ENCODE measurements at places on chromosomes 7 and 10.

- DNase-seq, result peak; percentile 81
Observed at GRCh38 chr7:67625257-67625737, 628.7 kb downstream of the TYW1 start.

- DNase-seq, result no peak
Observed at GRCh38 chr10:95861386-95861785, 46.4 kb upstream of the CC2D2B start.

DNA sequence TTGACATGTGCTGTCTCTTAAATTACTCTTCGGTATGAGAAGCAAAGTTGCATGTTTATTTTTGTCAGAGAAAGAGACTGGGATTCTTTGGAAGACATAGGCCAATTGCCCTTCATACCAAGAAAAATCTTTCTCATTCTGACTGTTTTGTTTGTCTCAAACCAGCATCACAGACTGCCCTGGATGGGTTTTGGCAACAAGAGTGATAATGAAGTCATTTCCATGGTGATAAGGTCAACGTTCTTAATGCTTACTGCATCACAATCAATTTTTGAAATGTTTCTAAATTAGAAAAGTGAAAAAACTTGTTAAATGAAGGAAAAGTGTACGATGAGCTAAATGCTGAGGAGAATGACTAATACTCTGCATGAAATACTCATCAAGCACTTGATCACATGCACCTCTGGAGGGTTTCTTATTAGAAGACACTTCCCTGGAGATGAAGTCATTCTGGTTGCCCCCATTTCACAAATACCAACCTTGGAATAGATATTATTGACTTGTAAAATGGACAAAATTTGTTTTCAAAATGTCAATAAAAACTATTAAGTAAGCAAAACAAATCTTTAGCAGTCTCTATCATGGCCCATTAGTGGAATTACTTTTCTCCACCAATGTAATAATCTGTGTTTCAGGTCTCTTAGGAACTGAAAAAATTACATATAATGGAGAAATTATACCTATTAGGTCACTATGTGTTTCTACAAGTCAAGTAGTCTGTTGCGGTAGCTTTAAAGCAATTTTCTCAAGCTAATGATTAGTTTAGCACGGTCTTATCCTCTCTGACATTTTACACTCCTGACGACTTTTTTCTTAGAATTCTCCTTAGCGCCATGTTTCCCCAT is 19.9 kb upstream of the SEC61G start:
- no peak for DNase-seq

GRCh38 chr10:58479045-58479444 is 33.6 kb upstream of the BICC1 start:
- peak; percentile 16 for DNase-seq

DNA sequence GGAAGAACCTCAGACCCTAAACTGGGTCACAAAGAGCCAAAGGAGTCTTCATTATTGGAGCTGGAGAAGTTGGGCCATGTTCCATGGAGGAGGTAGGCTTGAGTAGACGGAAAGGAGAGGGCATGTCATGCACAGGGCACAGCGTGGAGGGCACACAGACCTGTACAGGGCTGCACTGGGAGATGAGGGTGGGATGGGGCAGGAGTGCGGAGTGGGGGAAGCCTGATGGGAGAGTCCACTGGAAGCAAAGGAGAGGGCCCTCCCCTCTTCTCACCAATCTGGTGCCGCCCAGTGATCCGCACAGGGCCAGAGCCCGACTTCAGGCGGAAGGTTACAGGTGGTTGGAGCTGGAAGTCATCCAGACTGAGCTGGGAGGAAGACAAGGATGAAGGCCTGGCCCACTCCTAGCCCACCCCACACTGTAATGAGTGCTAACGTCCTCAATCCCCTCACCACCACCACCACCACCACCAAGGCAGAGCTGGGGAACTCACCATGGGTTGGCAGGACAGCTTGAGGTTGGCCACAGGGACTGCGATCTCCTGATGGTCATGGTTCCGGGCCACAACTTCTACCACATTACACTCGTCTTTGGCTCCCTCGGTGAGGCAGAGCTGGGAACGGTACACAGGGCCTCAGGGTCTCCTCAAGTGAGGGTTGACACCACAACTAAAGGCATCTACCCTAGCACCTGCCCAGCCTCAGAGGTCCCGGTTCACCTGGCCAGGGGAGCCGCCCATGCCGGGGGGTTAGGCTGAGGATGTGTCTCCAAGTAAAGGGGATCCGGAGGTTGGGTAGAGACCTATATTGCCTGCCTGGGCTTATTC is 1.0 kb downstream of the NPM3 start:
- DNase-seq, result no peak

DNA sequence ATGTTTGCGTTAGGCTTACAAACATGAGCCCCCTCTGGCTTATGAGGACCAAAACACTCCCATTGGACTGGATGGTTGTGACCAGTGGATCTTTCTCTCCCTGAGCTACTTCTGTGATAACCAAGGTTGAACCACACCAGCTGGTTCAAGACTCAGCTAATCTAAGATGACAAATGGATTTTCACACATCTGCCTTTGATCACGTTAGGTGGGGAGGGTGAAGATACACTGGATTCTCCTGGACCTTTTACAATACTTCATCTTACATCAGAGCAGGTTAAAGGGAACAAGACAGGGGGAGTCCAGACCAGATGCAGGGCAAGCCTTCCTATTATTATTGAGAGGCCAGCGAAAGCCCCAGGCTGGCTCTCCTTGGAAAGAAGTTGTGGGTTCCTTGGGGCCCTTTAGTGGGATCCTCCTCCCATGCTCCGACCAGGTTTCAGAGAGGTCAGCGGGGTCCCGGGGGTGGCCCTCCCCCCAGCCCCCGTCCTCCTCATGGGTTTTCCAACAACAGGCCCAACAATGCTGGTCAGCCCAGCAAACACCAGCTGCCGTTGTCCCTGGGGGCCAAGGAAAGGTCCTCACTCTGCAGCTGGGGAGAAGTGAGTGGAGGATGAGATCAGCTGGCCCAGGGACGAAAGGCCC is 2.8 kb downstream of the GFRA1 start:
- no peak for DNase-seq

DNA sequence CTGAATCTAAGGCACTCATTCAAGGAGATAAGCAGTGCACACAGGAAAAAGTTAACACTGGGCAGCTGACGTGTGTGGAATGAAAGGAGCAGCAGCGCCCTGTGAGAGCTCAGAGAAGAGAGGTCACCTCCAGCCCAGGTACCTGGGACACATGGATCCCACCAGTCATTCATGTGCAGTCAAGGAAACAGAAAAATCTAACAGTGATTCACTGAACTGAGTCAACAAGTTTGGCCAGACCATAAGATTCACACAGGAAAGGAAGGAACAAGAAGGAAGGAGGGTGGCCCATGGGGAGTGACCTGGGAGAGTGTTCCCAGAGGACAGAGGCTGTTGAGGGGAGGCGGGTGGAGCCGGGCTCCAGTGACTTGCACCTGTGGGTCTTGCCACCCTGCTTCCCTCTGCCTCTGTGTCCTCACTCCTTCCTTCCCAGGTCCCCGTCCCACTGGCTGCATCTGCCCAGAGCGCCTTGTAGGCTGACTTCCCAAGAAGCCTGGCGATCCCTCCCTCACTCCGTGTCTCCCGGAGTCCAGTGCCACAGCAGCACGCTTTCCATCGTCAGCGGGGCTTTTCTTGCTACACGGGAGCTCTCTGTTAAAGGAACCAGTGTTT is 27.7 kb downstream of the RNF32 start:
- no peak for DNase-seq

DNA sequence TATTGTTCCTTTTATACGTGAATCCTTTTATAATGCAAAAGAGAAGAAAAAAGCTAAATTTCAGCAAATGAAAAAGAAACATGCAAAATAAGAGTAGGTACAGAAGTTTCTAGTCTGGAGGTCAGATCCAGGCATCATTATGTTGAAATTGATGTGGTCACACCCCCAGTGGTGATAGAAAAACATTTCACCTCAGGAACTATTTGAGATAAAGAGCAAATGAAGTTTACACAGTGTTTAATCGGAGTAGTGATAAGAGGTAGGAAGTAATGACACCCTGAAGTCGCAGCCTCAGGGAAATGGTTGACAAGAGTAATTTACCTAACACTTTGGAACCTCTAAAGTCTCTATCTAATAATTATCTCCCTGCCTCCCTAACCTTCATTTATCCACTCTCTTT is 536.0 kb upstream of the STEAP1 start:
- DNase-seq, result no peak

GRCh38 chr10:110217662-110218008 is 10.2 kb downstream of the MXI1 start:
- no peak for DNase-seq

DNA sequence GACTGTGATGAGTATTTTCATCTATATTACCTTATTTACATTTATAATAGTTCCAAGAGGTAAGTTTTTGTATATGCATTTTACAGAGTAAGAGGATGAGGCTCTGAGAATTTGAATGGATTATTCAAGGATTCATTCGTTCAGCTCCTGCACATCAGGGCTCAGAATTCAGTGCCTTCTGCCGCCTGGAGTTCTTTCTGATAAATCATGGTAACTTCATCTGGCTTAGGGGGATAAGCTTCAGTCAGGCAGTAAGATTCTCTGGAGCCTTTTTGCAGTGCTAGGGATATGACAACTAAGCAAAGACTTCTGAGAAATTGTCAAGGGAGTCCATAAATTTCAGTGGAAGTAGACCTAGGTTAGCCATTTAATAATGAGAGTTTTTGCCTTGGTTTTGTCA is 668.6 kb downstream of the NRG3 start:
- DNase-seq, result no peak

GRCh38 chr10:108545921-108546320 is 1377.4 kb downstream of the XPNPEP1 start:
- no peak for DNase-seq

DNA sequence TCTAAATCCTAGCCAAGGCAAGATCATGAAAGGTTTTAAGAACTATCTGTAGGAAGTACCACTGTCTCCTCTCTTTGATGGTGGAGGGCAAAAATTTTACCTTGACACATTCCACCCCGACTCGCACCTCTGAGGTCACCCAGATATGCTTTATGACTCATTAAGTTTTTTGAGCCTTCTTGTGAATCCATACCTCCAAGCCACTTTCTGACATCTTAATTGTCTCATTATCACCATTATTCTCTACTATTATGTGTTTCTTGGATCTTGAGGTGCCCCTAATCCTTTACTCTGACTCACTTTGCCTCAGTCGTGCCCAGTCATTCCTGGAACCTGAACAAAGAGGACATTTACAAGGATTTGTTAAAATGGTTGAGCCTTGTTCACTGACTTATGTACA is 146.6 kb downstream of the RAPGEF5 start:
- no peak for DNase-seq

DNA sequence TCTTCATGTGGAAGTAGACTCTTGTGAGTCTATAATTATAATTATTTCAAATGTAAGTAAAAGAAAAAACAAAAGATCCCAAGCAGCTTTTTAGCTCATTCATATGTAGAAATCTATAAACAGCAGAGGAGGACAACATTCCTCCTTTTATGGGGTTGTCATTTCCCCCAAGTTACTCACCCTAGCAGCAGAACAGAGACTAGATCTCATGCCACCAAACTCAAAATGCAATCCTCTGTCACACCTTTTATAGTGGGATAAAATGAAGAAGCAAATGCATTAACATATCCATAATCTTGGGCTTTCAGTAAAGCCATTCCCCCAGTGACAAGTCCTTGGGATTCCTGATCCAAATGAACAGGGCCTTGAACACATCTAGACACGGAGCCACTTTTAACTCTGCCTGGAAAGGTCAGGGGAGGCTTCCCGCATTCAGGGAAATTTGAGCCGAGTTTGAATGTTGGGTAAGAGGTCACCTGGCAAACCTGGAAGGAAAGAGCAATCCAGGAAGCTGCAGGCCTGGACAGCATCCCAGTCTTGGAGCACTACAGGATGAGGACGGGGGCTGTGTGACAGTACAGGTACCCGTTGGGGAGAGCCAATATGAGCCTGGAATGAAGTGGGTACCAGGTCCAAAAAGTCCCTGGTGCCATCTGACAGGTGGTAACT is 76.4 kb downstream of the DOCK4 start:
- DNase-seq, result no peak

DNA sequence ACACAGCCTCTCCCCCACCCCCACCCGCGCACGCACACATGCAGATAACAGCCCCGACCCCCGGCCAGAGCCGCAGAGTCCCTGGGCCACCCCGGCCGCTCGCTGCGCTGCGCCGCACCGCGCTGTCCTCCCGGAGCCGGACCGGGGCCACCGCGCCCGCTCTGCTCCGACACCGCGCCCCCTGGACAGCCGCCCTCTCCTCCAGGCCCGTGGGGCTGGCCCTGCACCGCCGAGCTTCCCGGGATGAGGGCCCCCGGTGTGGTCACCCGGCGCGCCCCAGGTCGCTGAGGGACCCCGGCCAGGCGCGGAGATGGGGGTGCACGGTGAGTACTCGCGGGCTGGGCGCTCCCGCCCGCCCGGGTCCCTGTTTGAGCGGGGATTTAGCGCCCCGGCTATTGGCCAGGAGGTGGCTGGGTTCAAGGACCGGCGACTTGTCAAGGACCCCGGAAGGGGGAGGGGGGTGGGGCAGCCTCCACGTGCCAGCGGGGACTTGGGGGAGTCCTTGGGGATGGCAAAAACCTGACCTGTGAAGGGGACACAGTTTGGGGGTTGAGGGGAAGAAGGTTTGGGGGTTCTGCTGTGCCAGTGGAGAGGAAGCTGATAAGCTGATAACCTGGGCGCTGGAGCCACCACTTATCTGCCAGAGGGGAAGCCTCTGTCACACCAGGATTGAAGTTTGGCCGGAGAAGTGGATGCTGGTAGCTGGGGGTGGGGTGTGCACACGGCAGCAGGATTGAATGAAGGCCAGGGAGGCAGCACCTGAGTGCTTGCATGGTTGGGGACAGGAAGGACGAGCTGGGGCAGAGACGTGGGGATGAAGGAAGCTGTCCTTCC is 620 bp downstream of the EPO start:
- no peak for DNase-seq

DNA sequence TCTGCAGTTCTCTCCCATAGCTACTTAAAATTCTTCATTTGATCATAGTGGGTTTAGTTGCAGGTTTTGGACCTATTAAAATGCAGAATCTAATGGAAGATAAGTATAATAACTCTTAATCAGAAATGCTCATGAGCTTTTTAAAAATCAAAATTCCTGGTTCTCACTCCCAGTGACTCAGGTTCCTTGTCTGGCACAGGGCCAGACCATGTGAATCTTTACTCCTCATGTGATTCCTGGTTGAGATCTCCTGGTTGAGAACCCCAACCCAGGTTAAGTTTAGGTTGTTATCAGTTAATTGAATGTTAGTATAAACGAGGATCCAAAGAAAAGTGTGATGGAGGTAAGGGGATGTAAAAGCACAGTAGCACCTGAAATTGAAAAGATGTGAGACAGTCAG is 17.5 kb upstream of the TRUB1 start:
- DNase-seq, result no peak
